ENCODE measurements at places on chromosomes 1 and 21. TPM values are rescaled to one million over a fixed set of nuclear protein-coding genes. Genes with fewer than 3 reads are reported as not detected.

YTHDF2 gene
- total RNA-seq, result 46.9 TPM

TDRD5 gene
- 3.9 TPM for total RNA-seq

DCST2 gene
- total RNA-seq, result 0.10 TPM

GRCh38 chr1:164261691-164262240 lies 297.2 kb upstream of the PBX1 start:
- H3K4me3 ChIP-seq, result no peak overlapping the region
- DNase-seq, result no peak
- H3K4me1 ChIP-seq, result no peaks in the 10 kb centered on the region
- H3K27me3 ChIP-seq, result no peaks in the 10 kb centered on the region
- H3K27ac ChIP-seq, result no peak overlapping the region
- H3K36me3 ChIP-seq, result no peaks in the 10 kb centered on the region

GRCh38 chr1:37175666-37176215 lies 141.4 kb upstream of the GRIK3 start:
- DNase-seq, result no peak
- peaks cover 2% of the 10 kb centered on the region for H3K27me3 ChIP-seq
- H3K27ac ChIP-seq, result no peak overlapping the region
- no peak overlapping the region for H3K4me3 ChIP-seq
- H3K4me1 ChIP-seq, result peaks cover 6% of the 10 kb centered on the region

DNA sequence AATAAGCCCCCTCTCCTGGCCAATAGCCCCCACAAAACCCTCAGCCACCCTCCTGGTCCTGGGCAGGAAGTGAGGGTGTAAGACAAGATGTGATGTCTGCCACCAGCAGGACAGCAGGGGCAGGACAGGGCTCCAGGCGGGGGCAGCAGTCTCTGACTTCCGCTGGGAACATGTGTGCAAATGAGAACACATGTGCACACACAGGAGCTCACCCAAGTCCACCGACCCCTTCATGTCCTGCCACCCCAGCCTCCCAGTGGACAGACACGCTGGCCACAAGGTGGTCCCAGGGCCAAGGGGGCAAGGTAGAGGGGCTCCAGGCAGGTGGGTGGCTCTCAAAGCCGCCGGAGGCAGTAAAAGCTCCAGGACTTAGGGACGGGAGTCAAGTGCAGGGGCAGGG lies 60.1 kb downstream of the KCNAB2 start:
- H3K27ac ChIP-seq, result no peak overlapping the region
- H3K4me3 ChIP-seq, result no peak overlapping the region
- H3K4me1 ChIP-seq, result peaks cover 6% of the 10 kb centered on the region
- H3K27me3 ChIP-seq, result no peaks in the 10 kb centered on the region

All from spinal cord (tissue), 10 donors.